ENCODE measurements at places on chromosomes 3 and 15. TPM values are rescaled to one million over a fixed set of nuclear protein-coding genes. Genes with fewer than 3 reads are reported as not detected.
A peak's percentile ranks its signal among the peaks of the same experiment; 100 is the strongest.

DNA sequence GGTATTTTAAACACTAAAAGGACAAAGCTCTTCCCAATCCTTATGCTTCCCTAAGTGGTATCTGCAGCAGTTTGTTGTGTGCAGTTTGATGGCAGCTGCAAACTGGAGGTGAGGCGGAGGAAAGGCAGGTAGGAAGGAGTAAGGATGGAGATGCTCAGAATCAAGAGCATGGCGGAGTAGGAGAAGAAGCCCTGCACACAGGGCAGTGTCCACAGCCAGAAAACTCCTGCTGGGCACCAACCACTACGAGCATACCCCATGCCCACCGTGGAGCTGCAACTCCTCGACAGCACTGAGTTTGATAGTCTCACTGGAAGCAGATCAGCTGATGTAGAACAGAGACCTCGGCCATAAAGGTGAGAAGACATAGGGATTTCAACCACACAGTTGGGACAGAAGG, 30.3 kb upstream of the ESYT3 start:
- DNase-seq = no peak
- no peaks in the 10 kb centered on the region for H3K36me3 ChIP-seq
- H3K4me3 ChIP-seq = no peak overlapping the region
- H3K27me3 ChIP-seq = no peaks in the 10 kb centered on the region
- no peaks in the 10 kb centered on the region for H3K4me1 ChIP-seq
- no peak overlapping the region for H3K27ac ChIP-seq

- H3K27me3 ChIP-seq = no peaks in the 10 kb centered on the region
- no peak overlapping the region for H3K27ac ChIP-seq
- H3K4me1 ChIP-seq = peaks cover 10% of the 10 kb centered on the region
- no peak for DNase-seq
Observed at GRCh38 chr15:99247062-99247461, 2.3 kb downstream of the TTC23 start.

- DNase-seq = no peak
- peak overlapping the region; percentile 80 for H3K4me3 ChIP-seq
- peaks cover 23% of the 10 kb centered on the region for H3K4me1 ChIP-seq
- no peaks in the 10 kb centered on the region for H3K36me3 ChIP-seq
- peak overlapping the region; percentile 74 for H3K27ac ChIP-seq
- H3K27me3 ChIP-seq = no peaks in the 10 kb centered on the region
Observed at GRCh38 chr15:41333026-41333562, 413 bp downstream of the NUSAP1 start.

DNA sequence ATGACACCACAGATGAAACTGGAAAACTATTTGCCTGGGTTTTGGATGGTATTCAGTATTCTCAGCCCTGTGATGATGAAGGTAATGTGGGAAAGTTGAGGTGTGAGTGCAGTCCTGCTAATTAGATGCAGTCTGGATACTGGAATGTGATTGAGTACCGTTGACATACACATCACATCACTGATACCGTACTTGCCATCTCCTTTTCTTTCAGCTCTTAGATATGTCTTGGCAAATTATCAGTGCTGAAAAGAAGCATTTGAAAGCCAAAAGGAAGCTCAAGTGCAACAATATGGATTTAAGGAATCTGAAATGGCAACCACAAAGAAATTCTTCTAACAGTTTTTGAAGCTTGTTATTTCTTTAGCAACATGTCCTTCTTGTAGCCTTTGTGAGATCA, 381.4 kb upstream of the TGFBR2 start:
- peaks cover 13% of the 10 kb centered on the region for H3K4me1 ChIP-seq
- H3K27me3 ChIP-seq = no peaks in the 10 kb centered on the region
- H3K4me3 ChIP-seq = no peak overlapping the region

- peak overlapping the region; percentile 35 for H3K27ac ChIP-seq
- H3K4me1 ChIP-seq = peaks cover 40% of the 10 kb centered on the region
- H3K27me3 ChIP-seq = no peaks in the 10 kb centered on the region
- no peak overlapping the region for H3K4me3 ChIP-seq
- H3K36me3 ChIP-seq = peaks cover 6% of the 10 kb centered on the region
Observed at GRCh38 chr3:132432639-132433038, 15.3 kb downstream of the DNAJC13 start.

GRCh38 chr3:107641572-107642307, 119.0 kb downstream of the BBX start:
- no peaks in the 10 kb centered on the region for H3K4me1 ChIP-seq

DNA sequence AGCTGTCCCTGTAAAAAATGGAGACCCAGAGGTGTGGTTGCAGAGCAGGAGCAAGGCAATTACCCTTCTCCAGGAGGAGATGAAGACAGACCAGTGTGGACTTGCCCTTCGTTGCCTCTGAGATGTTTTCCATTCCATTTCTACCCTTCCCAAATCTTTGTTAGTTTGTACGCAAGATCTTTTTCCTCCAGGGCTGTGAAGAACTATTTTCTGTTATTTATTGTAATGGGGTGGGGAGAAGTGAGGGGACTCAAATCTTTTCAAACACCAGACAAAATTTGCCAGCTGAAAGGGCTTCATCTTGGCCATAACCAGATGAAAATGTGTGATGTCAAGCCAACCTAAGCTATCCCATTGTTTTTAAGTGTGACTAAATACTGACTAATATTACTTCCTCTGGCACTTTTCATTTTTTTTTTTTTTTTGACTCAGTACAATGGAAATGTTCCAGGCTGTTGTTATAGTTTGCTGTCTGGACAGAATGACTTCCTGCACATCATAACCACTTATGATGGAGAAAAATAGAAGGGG, 271.3 kb upstream of the TPRG1 start:
- no peaks in the 10 kb centered on the region for H3K36me3 ChIP-seq
- H3K27ac ChIP-seq = peak overlapping the region; percentile 74
- no peak overlapping the region for H3K4me3 ChIP-seq
- no peaks in the 10 kb centered on the region for H3K27me3 ChIP-seq
- peak; percentile 18 for DNase-seq
- peaks cover 22% of the 10 kb centered on the region for H3K4me1 ChIP-seq

GRCh38 chr15:90297021-90297420, 31.5 kb downstream of the NGRN start:
- no peak overlapping the region for H3K27ac ChIP-seq
- no peaks in the 10 kb centered on the region for H3K27me3 ChIP-seq
- peaks cover 6% of the 10 kb centered on the region for H3K4me1 ChIP-seq
- H3K36me3 ChIP-seq = no peaks in the 10 kb centered on the region
- no peak overlapping the region for H3K4me3 ChIP-seq

DNA sequence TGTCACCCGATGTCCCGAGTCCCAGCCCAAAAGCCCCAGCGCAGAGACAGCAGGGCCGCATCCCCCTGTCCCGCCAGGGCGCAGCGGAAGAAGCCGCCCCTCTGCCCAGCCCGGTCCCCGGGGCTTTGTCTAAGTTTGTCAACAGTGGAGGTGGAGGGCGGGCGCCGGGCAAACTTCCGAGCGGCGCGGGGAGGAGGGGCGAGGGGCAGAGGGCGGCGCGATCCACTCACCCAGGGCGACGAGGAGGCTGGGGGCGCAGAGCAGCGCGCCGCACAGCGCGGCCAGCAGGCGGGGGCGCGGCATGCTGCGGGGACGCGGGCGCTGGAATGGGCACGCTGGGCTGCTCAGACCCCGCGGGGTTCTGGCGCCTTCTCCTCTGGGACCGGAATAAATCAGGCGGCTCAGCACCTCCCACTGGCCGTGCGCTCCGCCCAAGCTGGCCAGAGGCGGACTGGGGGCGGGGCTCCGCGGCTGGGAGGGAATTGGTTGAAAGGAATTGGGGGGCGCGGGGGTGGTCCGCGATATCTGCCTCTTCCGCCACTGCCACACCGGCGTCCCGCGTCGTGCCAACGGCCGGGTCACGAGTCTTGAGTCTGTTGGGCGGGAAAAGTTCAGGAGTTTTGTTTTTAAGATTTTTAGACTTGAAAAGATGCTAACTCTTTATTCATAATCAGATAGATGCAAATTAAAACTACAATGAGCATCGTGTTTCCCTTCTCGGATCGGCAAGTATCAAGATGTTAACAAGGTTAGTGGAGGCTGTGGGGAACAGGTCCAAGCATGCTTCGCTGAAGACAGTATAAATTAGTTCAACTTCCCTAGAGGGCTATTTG, at the start of gene MFGE8:
Gene MFGE8 (minus strand): TSS at position 363 of the 833 bp plus-strand sequence. CDS start 60 bp downstream, at position 303.
- H3K36me3 ChIP-seq = no peaks in the 10 kb centered on the region
- DNase-seq = peak; percentile 89
- H3K4me1 ChIP-seq = no peaks in the 10 kb centered on the region
- H3K27ac ChIP-seq = peak within 1 kb of the TSS; percentile 69

DNA sequence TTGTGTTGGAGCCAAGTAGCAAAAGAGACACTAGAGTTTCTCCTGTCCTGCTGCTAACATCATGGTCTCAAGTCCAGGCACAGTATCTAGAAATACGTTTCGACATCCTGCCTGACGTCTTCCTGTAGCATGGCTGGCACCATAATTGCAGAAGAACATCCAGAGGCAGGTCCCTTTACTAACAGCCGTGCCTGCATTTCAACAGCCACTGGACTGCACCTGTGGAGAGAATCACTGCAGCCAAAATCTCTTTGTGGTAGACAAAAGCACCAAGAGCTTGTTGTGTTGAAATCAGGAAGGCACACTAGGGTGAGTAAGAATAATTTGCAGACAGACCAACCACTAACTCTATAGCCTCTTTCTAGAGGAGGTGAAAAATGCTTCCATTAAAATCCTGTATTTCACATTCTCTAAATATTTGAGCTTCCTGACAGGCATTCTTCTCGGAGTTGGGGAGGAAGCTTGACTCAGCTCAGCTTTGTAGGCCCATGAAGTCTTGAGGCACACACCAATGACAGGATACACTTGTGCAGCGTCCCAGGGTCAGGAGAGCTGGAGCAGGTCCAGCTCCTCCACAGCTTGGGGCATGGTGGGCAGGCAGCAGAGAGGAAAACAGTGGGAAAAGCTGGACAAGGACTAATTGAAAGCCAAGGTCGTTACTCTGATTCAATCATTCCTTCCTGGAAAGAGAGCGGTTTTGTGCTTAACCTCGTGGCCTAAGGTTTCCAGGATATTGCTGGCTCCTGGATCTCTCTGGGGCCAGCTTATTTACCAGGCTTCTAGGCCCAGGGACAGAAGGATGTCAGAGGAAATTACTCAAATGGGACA, 244.9 kb downstream of the FAM43A start:
- DNase-seq = no peak
- H3K27me3 ChIP-seq = no peaks in the 10 kb centered on the region

DNA sequence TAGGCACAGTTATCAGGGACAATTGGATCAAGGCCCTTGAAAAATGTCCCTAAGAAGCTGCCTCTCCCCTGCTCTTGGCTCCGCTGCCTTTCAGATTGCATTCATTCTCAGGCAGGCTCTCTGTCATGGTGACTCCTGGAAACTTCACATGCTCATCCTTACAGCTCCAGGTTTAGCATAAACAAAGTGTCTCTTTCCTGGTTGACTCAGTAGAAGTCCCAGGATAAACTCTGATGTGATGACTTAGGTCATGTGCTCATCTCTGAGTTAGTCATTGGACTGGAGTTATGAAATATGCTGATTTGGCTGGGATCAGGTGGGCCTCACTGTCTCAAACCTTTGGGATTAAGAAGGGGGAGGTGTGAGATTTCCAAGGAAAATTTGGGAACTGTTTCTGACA, 243.8 kb downstream of the ZNF621 start:
- H3K4me1 ChIP-seq = no peaks in the 10 kb centered on the region
- no peak for DNase-seq
- H3K27me3 ChIP-seq = no peaks in the 10 kb centered on the region
- no peak overlapping the region for H3K27ac ChIP-seq
- no peak overlapping the region for H3K4me3 ChIP-seq

DNA sequence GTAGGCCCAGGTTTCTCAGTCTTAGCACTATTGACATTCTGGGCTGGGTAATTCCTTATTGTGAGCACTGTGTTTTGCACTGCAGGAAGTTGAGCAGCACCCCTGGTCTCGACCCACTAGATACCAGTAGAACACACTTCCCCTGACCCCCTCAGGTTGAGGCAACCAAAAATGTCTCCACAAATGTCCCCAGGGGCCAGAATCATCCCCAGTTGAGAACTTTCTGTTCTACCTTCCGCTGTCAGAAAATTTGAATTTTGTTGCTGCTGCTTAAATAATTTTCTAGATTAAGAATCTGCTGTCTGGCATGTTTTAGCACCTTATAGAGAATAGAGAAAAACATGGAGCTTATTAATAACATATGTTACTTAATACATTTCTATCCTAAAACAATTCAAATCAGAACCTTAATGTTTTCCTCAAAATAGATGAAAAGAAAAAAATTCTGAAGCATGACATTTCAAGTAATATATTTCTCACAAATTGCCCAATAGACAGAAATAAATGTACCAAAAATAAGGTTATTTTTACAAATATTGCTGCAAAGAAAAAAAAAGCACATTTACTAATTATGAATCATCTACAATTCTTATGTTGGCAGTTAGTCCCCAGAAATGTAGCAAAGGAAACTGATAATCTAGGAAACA, 13.2 kb upstream of the THRB start:
- peaks cover 6% of the 10 kb centered on the region for H3K4me1 ChIP-seq
- no peaks in the 10 kb centered on the region for H3K36me3 ChIP-seq
- no peaks in the 10 kb centered on the region for H3K27me3 ChIP-seq
- no peak overlapping the region for H3K27ac ChIP-seq
- H3K4me3 ChIP-seq = no peak overlapping the region
- no peak for DNase-seq

DNA sequence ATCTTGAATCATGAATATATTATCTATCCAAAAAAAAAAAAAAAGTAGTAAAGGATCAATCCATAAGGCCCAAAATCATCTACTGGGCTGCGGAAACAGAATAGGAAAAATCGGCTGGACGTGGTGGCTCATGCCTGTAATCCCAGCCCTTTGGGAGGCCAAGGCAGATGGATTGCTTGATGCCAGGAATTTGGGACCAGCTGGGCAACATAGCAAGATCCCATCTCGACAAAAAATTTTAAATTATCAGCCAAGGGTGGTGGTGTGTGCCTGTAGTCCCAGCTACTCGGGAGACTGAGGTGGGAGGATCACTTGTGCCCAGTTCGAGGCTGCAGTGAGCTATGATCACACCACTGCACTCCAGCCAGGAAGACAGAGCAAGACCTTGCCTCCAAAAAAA, 6.1 kb upstream of the DVL3 start:
- H3K4me1 ChIP-seq = peaks cover under 1% of the 10 kb centered on the region
- no peaks in the 10 kb centered on the region for H3K36me3 ChIP-seq
- no peak overlapping the region for H3K27ac ChIP-seq
- no peak for DNase-seq
- no peak overlapping the region for H3K4me3 ChIP-seq

- H3K27me3 ChIP-seq = peaks cover 46% of the 10 kb centered on the region
- peak overlapping the region; percentile 81 for H3K4me3 ChIP-seq
- peak overlapping the region; percentile 39 for H3K27ac ChIP-seq
- peak; percentile 69 for DNase-seq
- H3K36me3 ChIP-seq = no peaks in the 10 kb centered on the region
Observed at GRCh38 chr3:133037436-133037835, 755 bp upstream of the TMEM108 start.

GRCh38 chr15:64224511-64224910, 61.7 kb upstream of the PPIB start:
- peaks cover 4% of the 10 kb centered on the region for H3K4me1 ChIP-seq
- no peak overlapping the region for H3K4me3 ChIP-seq
- H3K27me3 ChIP-seq = no peaks in the 10 kb centered on the region
- H3K36me3 ChIP-seq = no peaks in the 10 kb centered on the region
- H3K27ac ChIP-seq = no peak overlapping the region

GRCh38 chr15:73684581-73685455, 635 bp downstream of the CD276 start:
- H3K36me3 ChIP-seq = no peaks in the 10 kb centered on the region
- peaks cover 47% of the 10 kb centered on the region for H3K4me1 ChIP-seq
- no peaks in the 10 kb centered on the region for H3K27me3 ChIP-seq
- peak overlapping the region; percentile 78 for H3K27ac ChIP-seq
- no peak for DNase-seq

The CPA3 gene
- 14.3 TPM for total RNA-seq

The AADACL2 gene
- total RNA-seq = not detected

The ITIH1 gene
- 0.18 TPM for total RNA-seq

The SLC51B gene
- 0.39 TPM for total RNA-seq

The RARRES1 gene
- total RNA-seq = 131 TPM

The FEZF2 gene
- not detected for total RNA-seq

The UROC1 gene
- total RNA-seq = not detected

The ADCY5 gene
- total RNA-seq = 3.4 TPM

The ABHD2 gene
- 214 TPM for total RNA-seq
